HepG2 (cell line): ENCODE measurements at places on chromosomes 16 and 17. TPM values are rescaled to one million over a fixed set of nuclear protein-coding genes. Genes with fewer than 3 reads are reported as not detected.

DNA sequence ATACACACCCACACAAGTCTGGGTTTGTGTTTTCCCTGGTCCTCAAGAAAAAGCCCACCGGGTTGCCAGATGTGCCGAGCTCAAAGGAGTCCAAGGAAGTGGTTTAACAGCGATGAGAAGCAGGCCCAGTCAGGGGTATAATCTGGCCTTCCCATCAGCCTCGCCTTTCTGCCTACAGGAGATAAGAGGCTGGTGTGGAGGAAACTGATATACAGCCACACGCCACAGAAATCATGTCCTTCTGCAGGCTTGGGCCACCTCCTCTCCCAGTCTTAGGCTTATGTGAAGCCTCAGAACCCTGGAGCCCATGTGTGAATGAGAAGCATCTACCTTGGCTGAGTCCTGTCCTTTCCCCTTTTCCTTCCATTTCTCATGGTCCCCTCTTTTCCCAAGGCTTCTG is 43.6 kb upstream of the MMP2 start:
- peaks cover 9% of the 10 kb centered on the region; the same call in 1 of the 2 replicates for H3K4me1 ChIP-seq
- H3K36me3 ChIP-seq = no peaks in the 10 kb centered on the region
- no peak for DNase-seq

DNA sequence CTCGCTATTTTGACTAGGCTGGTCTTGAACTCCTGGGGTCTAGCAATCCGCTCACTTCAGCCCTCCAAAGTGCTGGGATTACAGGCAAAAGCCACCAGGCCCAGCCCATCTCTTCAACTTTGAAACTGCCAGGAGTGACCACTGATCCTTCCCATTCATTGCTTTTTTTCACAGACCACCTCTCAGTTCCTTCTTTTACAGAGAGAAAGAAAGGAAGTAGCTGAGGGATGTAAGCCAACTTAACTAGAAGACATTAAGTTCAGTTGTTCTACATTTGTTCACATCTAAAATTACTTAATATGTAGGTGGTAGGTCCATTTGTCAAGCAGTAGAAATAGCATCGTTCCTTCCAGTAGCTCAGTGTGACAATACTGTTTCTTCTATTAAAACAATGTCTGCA is 219.8 kb downstream of the STX8 start:
- DNase-seq = no peak
- no peak overlapping the region for H3K4me3 ChIP-seq
- peaks cover 27% of the 10 kb centered on the region for H3K4me1 ChIP-seq
- H3K36me3 ChIP-seq = no peaks in the 10 kb centered on the region
- H3K27ac ChIP-seq = no peak overlapping the region
- H3K27me3 ChIP-seq = no peaks in the 10 kb centered on the region

DNA sequence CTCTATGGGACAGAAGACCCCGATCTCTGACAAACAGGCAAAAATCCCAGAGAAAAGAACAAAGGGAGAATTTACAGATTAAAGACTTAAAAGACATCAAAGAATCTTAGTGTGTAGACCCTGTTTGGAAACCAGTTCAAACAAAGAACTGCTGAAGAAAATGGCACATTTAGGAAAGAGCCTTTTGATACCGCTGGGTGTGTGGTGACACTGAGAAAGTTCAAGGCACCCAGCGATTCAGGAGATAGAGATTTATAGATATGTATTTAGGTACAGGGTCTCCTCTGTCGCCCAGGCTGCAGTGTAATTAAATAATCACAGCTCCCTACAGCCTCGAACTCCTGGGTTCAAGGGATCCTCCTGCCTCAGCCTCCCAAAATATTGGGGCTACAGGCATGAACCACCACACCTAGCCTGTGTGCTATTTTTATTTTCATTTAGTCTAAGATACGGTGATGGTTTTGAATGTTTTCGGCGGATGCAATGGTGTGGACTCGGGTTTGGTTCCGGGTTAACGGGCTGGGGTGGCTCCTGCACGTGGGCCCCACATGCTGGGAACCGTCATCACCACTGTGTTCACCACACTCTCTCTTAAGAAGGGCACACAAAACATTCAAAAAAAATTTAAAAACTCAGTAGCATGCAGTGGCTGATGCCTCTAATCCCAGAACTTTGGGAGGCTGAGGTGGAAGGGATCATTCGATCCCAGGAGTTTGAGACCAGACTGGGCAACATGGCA is 114.0 kb downstream of the ZNF778 start:
- H3K36me3 ChIP-seq = peaks cover 11% of the 10 kb centered on the region
- H3K4me3 ChIP-seq = no peak overlapping the region
- H3K27ac ChIP-seq = no peak overlapping the region
- H3K4me1 ChIP-seq = peaks cover 81% of the 10 kb centered on the region
- no peak for DNase-seq

GRCh38 chr16:68146585-68146984 is 61.4 kb downstream of the NFATC3 start:
- peak overlapping the region; percentile 12 for H3K27ac ChIP-seq
- H3K4me1 ChIP-seq = peaks cover 22% of the 10 kb centered on the region
- H3K4me3 ChIP-seq = no peak overlapping the region
- DNase-seq = peak; percentile 50

GRCh38 chr16:11550791-11551498 is 35.8 kb downstream of the LITAF start:
- H3K36me3 ChIP-seq = peaks cover 80% of the 10 kb centered on the region
- H3K27me3 ChIP-seq = no peaks in the 10 kb centered on the region
- no peak overlapping the region for H3K4me3 ChIP-seq
- H3K4me1 ChIP-seq = no peaks in the 10 kb centered on the region
- no peak overlapping the region for H3K27ac ChIP-seq

The KRT16 gene
- total RNA-seq = not detected in 2 replicates

The DPEP2 gene
- total RNA-seq = not detected in 2 replicates

The OR1A1 gene
- not detected in 2 replicates for total RNA-seq

The TOB1 gene
- 19.4 and 21.9 TPM in 2 replicates for total RNA-seq
